AG08395 (cell line): ENCODE measurements at places on chromosomes 5 and 9.

DNA sequence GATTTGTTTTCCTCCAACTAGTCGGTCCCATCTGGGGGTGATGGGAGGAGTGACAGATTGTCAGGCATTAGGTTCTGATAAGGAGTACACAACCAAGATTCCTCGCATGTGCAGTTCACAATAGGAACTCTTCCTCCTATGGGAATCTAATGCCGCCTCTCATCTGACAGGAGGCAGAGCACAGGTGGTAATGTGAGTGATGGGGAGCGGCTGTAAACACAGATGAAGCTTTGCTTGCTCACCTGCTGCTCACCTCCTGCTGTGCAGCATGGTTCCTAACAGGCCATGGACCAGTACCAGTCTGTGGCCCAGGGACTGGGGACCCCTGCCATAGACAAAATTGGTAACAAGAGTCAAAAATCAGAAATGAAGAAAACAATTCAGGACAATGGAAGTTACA, 173.3 kb upstream of the HMHB1 start:
- no peak for DNase-seq

- DNase-seq: no peak
Observed at GRCh38 chr5:499233-500209, 24.7 kb downstream of the SLC9A3 start.

DNA sequence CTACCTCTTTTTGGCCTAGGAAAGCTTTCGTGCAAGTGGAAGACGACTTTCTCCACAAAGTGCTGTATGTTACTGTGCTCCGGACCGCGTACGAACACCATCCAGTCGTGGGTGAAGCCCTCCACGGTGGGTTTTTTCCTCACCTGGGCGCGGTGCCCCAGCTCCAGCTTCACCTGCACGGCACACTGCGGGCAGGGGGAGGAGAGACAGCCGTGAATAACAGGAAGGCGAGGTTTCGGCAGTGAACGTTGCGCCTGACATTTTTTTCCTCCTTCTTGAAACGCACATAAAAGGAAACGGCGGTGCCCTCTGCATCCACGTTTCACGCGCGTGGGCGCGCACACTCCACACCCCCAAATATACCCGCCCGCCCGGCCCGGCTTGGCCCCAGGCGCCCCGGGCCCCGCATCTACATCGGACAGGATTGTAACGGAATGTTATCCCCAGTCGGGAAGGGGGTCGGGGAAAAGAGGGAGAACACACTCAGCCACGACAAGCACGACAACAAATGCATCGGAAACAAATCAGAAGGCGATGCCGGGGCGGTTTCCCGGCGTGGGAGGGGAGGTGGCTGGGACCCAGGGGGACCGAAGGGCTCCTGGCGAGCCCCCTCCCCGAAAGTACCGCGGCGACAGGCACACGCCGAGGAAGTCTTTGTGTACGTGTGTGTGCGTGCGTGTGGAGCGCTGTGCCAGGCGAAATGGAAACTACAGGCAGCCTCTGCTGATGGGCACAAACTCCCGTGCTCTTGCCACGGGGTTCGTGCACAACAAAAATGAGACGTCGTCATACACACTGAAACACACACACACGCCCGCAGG, 1.4 kb downstream of the MLLT3 start:
- DNase-seq: no peak

DNA sequence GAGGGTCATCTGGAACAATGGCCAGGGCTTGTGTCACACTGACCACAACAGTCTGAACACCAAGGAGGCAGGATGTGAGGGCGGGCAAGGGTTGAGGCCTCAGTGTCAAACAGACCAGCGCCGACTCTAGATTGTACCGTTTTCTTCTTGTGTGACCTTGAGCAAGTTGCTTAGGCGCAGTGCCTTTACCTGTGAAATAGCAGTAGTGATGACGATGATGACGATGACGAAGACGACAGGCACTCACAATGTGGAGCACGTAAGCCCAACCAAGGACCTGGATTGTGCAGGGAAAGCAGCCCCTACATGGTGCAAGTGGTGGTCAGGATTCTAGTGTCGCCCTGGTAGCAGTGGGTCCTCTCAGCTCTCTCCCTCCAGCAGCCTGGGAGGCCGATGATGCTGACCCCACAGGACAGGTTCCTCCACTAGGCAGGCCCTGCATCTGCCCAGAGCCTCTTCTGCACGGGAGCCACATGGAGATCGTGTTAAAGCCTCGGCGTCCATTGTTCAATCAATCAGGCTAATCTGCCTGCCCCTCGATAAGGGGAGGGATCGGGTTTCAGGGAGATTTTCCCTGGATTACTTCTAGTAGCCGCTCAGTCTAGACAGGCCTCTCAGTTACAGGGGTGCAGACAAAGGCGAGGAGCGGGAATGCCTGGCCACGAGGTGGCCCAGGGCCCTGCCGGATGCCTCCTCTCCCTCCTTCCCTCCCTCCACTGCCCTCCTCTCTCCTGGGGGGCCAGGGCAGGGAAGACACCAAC, 91.7 kb downstream of the MACROH2A1 start:
- DNase-seq: no peak

GRCh38 chr5:60788863-60789513, 55.1 kb downstream of the ELOVL7 start:
- DNase-seq: no peak

- no peak for DNase-seq
Observed at GRCh38 chr5:147957901-147958300, 51.6 kb upstream of the C5orf46 start.
